ENCODE measurements at places on chromosomes 2 and 18.

DNA sequence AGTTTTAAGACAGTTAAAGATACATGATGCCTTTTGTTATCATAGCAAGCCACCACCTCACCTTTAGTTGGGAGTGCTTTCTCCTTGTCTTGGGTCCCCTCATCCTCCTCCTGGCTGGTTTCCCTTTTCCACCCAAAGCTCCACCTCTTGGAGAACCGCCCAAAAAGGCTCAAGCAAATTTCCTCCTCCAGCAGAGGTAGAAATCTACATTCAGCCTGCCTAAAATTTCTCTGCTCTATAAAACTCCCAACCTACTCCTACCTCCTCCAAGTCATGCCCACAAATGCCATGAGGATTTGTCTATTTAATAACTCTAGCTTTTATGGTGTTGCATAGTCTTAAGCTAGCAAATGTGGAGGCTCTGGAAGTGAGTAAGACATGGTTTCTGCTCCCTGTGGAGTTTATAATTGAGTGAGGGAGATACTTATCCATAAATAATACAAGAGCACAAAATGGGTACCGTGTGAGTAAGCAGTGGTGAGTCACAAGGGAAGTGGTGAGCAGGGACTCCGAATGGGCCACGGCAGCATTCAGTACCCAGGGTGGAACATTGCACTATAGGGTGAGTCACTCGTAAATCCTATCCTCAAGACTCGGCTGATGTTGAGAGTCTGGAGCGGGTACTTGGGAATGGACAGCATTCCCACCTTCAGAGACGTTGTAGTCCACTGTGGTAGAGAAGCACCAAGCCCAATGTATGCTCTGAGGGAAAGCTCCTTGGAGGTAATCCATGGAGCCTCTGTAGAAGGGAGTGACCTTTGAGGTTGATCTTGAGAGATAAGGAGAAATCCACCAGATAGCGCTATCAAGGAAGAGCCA is 146.3 kb downstream of the RTN4 start:
- peak; percentile 21 for DNase-seq

DNA sequence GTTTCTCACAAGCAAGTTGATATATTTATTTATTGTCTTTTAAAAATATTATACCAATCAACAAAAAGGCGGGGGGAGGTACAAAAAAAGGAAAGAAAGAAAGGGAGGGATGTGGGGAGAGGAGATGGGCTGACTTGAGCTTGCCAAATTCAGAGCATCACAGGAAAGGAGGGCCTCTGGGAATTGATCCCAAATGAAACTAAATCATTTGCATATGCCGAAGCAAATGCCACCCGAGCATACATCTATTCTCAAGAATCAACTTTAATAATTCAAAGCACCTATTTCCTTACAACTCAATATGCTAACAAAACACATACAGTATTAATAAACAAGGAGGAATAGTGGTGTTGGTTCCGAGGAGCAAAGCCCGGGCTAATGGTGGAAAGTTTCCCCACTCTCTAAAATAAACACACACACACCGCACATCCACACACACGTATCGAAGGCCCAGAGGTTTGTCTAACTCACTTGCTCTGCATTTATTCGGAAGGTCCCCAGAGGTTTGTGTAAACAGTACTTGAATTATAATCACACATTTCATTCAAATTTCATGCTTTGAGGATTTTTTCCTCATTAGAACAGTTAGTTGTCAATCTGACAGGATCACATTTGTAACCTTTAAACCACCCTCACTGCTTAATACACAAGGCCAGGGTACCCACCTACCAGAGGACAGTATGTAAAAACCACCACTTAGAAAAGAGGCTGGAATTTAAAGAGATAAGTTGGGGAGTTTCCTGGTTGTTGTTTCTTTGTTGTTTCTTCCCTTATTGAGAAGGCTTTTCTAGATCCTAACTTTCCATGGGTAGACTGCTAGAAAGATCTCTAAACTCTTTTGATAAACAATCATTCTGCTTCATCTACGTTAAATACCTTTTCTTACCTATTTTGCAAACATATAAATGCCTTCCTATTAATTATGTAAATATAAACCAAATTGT is 264.7 kb downstream of the TCF4 start:
- no peak for DNase-seq

- no peak for DNase-seq
Observed at GRCh38 chr2:97717613-97717995, 4.2 kb downstream of the ZAP70 start.

- no peak for DNase-seq
Observed at GRCh38 chr2:100692381-100692780, 127.6 kb upstream of the NPAS2 start.

GRCh38 chr2:168571061-168571460 is 115.0 kb downstream of the CERS6 start:
- DNase-seq: no peak

GRCh38 chr2:24353364-24353763 is 7.0 kb downstream of the ITSN2 start:
- no peak for DNase-seq

GRCh38 chr2:240559286-240559685 is 871 bp upstream of the DUSP28 start:
- DNase-seq: no peak

GRCh38 chr18:57753063-57753462 is 50.1 kb downstream of the ATP8B1 start:
- no peak for DNase-seq

DNA sequence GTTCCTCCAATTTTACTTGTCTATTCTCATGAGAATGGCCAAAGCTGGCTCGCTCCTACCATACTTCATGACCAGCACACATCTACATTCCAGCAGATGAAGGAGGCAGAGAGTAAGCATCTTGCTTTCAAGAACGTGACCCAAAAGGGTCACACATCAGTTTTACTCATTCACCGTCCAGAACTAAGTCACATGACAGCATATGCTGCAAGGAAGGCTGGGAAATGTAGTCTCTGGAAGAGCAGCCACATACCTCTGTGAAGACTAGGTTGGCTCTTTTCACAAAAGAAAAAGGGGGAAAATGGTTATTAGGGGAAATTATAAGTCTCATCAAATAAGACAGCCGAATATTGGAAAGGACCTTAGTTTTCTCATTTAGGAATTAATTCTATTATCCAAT is 835.3 kb downstream of the EPHA4 start:
- no peak for DNase-seq

- DNase-seq: no peak
Observed at GRCh38 chr2:13996527-13996926, 636.0 kb upstream of the LRATD1 start.

- no peak for DNase-seq
Observed at GRCh38 chr2:169190197-169190775, 120.9 kb downstream of the DHRS9 start.

DNA sequence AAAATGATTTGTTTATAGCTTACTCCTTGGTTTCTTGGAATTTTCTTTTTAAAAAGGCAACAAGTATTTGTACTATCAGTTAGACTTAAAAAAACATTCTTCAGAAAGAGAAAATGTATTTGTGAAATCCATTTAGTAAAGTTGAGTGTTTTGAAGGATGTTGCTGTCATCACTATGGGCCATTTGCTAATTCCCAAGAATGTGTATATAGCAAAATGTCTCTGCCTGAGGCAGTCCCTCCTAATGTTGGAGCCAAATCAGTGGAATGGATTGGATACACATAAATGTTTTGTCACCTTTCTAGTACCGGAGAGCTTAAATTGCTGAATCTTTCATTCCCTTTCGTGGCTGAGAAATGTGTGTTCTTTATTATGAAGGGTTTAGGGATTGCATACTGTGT is 890.2 kb upstream of the ZEB2 start:
- no peak for DNase-seq

DNA sequence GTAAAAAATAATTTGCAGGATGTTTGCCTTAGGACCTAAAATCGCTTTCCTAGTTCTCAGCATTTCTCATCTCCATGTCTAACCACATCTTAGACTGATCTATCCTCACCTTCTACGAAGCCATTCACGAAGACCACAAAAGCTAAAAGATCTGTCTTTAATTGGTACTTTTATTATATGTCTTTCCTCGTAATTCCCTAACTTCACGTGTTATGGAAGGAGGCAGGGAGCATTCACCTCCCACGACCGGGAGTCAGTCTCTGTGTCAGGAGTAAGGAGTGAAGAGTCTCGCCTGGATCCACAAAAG is 1.6 kb downstream of the DLGAP1 start:
- DNase-seq: no peak

DNA sequence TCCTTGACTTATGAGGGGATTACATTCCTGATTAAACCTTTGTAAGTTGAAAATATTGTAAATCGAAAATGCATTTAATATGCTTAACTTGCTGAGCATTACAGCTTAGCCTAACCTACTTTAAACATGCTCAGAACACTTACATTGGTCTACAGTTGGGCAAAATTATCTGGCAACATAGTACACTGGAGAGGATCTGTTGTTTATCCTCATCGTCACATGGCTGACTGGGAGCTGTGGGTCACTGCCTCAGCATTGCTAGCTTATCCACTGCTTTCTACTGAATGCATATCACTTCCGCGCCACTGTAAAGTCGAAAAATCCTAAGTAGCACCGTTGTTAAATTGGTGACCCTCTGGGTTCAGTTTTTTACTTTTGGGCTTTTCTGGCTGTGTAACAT is 13.7 kb downstream of the PMS1 start:
- no peak for DNase-seq

- DNase-seq: no peak
Observed at GRCh38 chr2:73891276-73891901, 1.4 kb upstream of the ACTG2 start.

GRCh38 chr2:203748331-203749126 is 42.1 kb downstream of the CD28 start:
- no peak for DNase-seq

- no peak for DNase-seq
Observed at GRCh38 chr2:165662720-165663119, 131.3 kb downstream of the GALNT3 start.

- DNase-seq: no peak
Observed at GRCh38 chr2:70680735-70681134, 87.3 kb downstream of the ADD2 start.

DNA sequence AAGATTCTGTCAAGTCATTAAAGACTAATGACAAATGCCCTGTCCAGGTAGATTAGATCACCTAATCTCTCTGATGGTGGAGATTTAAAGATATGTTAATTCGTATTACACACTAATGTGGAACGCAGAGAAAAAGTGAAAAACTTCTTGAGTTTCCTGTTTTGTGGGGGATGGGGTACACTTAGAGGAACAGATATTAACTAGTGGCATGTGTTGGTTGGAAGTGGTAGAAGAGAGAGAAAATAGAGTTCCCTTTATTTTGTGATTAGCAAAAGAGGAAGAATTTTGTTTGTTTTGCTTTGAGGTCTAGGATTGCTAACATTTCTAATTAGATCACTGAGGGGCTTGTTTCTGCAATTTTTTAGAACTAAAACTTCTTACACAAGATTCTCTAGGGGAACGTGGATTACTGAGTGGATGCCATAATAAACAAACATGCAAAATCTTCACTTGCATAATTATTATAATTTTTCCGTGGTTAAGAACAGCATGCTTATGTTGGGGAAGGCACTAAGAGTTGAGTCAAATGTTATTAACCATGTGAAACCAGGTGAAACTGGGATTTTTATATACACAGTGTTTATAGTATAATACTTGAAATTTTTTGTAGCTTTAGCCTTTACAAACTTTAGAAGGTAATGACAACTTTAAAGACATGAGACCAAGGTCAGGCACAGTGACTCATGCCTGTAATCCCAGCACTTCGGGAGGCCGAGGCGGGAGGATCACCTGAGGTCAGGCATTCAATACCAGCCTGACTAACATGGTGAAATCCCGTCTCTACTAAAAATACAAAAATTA is 97.4 kb upstream of the STK17B start:
- no peak for DNase-seq

DNA sequence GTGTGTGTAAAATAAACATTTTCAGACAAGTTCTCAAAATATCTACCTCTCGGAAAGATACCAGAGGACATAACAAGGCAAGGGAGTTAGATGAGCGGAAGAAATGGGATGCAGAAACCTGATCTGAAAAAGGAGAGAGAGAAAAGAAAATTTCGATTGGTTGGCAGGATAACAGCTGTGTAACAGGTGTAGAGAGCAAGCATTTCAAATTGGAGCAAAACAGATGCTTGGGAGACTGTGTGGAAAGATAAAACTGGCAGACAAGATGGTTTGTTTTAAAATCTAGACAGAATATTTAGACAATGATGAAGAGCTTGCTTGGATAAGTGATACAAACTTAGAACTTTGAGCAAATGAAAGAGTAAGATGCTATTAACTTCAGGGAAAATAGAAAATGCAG is 20.2 kb downstream of the CHST9 start:
- no peak for DNase-seq

DNA sequence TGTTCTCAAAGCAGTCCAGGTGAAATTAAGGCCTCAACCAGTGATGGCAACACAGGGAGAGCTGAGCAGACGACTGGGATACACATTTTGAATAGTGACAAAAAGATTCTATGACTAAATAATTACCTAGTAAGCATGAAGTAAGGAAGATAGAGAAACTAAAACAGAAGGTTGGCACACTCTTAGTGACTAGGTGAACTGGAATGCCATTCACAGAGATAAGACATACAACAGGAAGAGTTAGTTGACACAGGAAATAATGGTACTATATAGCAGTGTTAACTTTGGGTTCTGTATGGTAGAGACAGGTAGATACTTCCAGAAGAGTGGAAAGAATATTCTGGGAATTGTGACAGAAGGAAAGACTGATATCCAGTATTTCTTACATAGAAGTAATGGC is 181.8 kb upstream of the NT5C1B start:
- DNase-seq: no peak

Measured in stimulated activated CD4-positive, alpha-beta T cell treated with anti-CD3 and anti-CD28 coated beads, TNF-alpha, amount 100 ng/mL, for 1 hour (primary cell).